ENCODE measurements at places on chromosomes 7 and 10. TPM values are rescaled to one million over a fixed set of nuclear protein-coding genes. Genes with fewer than 3 reads are reported as not detected.

- no peaks in the 10 kb centered on the region for H3K27me3 ChIP-seq
- H3K4me3 ChIP-seq = no peak overlapping the region
- no peaks in the 10 kb centered on the region for H3K4me1 ChIP-seq
- no peak for DNase-seq
- no peak overlapping the region for H3K27ac ChIP-seq
Observed at GRCh38 chr10:31617757-31618156, 298.7 kb downstream of the ZEB1 start.

The GNAT3 gene
- total RNA-seq = not detected

The GSTO2 gene
- total RNA-seq = 1.7 TPM

- H3K27me3 ChIP-seq = no peaks in the 10 kb centered on the region
- no peak overlapping the region for H3K4me3 ChIP-seq
- no peaks in the 10 kb centered on the region for H3K4me1 ChIP-seq
- DNase-seq = no peak
- H3K27ac ChIP-seq = no peak overlapping the region
- no peaks in the 10 kb centered on the region for H3K36me3 ChIP-seq
Observed at GRCh38 chr7:44375236-44375699, 49.9 kb upstream of the CAMK2B start.

DNA sequence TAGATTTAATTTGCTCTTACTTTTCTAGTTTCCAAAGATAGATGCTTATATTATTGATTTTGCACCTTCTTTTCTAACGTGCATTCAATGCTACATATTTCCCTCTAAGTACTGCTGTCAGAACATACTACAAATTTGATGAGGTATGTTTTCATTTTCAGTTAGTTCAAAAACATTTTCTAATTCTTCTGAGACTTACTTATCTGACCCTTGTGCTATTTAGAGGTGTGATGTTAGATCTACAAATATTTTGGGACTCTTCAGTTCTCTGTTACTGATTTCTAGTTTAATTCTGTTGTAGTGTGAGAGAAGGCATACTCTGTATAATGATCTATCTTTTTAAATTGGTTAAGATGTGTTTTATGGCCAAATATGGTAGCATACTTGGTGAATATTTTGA lies 97.8 kb upstream of the TMEM168 start:
- H3K4me3 ChIP-seq = no peak overlapping the region
- peaks cover 4% of the 10 kb centered on the region for H3K36me3 ChIP-seq
- H3K4me1 ChIP-seq = no peaks in the 10 kb centered on the region
- no peaks in the 10 kb centered on the region for H3K27me3 ChIP-seq
- no peak for DNase-seq

- H3K4me3 ChIP-seq = no peak overlapping the region
- no peak overlapping the region for H3K27ac ChIP-seq
- no peak for DNase-seq
- H3K4me1 ChIP-seq = peaks cover 16% of the 10 kb centered on the region
- no peaks in the 10 kb centered on the region for H3K36me3 ChIP-seq
Observed at GRCh38 chr10:3893901-3894563, 109.0 kb upstream of the KLF6 start.

The GPRIN2 gene
- not detected for total RNA-seq

All from CD4-positive, CD25-positive, alpha-beta regulatory T cell (primary cell).